Esophagus squamous epithelium (tissue), 5 donors: ENCODE measurements at places on chromosomes 11 and 22.

DNA sequence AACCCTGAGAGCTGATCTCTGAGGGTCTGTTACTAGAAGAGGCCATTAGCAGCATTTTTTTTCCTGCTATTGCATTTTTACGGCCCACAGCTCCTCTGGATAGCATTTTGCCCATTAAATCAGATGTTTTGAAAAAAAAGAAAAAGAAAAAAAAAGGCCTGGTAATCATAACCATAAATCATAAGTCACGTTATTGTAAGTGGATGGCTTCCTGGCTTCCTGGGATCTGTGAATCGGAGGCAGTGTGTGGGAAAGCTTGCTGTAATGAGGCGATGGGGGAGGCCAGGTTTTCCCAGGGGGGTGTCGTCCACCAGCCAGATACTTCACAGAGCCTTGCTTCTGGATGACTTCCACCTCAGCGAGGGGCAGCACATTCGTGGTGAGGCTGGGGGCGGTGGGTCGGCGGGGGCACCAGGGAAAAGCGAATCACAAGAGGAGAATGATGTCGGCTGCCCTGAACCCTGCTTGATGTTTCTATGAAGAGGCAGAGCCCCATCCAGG is 106.5 kb upstream of the SYT13 start:
- no peak for DNase-seq

- no peak for DNase-seq
These were observed 301.3 kb downstream of the DDX10 start for GRCh38 chr11:108966206-108966605.

GRCh38 chr22:21455334-21456089 is 11.7 kb upstream of the TMEM191C start:
- DNase-seq: no peak

GRCh38 chr11:68870470-68870869 is 28.8 kb upstream of the CPT1A start:
- DNase-seq: no peak

GRCh38 chr22:45889093-45889538 is 87.8 kb downstream of the WNT7B start:
- no peak for DNase-seq

DNA sequence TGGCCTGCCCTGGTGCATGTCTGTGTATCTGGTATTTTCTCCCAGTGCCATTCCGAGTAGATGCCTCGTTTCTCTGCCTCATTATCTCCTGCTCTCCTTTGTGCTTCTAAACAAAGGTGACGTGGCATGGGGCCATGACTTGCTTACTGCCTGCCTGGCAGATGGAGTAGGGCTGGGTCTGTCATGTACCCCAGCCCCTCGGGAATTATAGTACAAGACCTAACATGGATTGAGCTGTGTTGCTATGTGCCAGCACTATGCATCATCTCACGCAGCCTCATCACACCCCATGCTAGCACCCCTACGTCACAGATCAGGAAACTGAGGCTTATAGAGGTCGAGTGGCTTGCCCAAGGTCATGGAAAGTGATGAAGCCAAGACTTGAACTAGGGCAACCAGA is 88.1 kb downstream of the GALNT18 start:
- DNase-seq: no peak

DNA sequence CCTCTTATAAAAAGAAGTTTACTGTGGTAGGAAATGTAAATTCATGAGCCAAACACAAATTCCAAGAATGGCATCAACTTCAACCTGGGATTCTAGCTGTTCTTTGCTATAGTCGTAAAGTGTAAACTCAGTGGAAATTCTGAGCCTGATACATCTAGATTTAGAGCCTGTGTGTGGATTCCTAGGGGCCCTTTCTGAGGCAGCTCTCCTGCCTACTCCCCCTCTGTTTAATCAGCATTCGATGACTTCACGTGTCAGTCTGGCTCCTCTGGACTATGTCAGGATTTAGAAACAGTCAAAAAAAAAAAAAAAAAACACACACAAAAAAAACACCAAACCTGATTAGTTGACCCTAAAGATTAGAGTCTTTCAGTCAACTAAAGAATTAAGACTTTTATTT is 93.1 kb upstream of the SC5D start:
- no peak for DNase-seq

GRCh38 chr11:76276781-76277155 is 70.5 kb upstream of the WNT11 start:
- no peak for DNase-seq

DNA sequence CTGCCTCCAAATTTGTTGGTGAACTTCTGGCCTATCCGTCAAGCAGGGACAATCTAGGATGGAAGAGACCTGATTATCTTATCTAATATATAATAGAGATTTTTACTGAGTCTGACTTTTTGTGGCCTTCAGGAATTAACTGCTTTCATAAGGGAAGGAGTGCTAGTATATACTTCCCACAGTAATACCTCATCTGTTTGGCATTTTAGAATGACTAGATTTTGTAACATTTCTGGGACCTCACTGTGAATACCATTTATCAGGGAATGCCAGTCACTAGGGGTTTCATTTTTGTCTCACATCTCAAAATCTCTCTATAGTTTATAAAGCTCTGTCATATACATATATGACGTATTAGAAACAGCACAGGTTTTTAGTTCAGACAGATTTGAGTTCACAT is 114.3 kb downstream of the INSC start:
- no peak for DNase-seq

DNA sequence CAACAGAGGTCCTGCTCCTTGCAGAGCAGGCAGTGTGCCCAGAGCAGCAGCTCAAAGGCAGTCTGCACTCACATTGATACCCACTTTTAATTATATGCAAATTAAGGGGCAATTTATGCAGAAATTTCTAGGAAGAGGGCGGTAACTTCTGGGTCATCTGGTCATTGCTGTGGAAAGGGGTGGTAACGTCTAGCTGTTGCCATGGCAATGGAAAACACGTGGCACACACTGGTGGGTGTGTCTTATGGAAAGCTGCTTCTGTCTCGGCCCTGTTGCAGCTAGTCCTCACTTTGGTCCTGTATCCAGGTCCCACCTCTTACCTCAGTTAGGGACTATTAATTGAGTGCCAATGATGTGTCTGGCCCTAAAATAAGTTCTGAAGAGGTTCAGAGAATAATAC is 36.8 kb downstream of the BARX2 start:
- no peak for DNase-seq

- no peak for DNase-seq
These were observed 14.2 kb upstream of the VSIG10L2 start for GRCh38 chr11:125931668-125932067.

DNA sequence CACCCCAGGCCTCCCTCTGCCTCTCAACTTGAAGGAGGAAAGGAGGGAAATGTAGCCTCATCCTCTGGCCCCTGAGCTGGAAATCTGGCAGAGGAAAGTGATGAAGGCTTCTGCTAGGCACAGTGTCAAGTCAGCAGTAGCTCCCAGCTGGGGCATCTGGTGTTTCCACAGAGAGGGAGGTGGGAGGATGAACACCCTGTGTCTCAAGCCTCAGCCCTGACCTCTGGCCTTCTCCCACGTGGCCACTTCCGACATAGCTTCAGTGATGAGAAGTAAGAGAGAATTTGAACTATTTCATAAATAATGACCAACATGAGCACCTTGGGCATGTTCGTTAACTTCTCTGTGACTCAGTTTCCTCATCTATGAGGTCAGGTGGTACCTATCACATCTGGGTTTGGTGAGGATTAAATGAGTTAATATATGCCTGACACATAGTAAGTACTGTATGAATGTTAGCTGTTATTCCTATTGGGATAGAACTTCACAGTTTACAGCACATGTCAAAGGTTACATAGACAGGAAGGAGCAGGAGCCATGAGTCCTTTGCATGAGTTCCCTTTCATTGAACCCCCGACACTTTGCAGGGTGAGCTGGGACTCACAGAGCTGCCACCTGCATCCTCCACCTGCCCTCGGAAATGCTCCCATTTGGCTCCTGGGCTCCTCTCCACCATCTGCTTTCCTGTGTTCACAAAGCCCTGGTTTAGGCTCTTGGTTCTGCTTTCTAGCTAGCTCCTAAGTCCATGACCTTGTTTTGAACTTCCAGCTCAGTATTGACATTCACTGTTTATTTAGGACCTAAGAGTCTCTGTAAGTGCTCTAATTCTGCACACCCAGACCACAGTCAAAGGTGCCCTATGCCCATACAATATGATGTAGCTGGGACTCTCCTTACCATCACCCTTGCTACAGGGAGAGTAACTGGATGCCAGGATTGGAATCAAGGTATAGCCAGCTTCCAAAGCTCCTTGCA is 61.7 kb downstream of the CSNK2A3 start:
- no peak for DNase-seq

DNA sequence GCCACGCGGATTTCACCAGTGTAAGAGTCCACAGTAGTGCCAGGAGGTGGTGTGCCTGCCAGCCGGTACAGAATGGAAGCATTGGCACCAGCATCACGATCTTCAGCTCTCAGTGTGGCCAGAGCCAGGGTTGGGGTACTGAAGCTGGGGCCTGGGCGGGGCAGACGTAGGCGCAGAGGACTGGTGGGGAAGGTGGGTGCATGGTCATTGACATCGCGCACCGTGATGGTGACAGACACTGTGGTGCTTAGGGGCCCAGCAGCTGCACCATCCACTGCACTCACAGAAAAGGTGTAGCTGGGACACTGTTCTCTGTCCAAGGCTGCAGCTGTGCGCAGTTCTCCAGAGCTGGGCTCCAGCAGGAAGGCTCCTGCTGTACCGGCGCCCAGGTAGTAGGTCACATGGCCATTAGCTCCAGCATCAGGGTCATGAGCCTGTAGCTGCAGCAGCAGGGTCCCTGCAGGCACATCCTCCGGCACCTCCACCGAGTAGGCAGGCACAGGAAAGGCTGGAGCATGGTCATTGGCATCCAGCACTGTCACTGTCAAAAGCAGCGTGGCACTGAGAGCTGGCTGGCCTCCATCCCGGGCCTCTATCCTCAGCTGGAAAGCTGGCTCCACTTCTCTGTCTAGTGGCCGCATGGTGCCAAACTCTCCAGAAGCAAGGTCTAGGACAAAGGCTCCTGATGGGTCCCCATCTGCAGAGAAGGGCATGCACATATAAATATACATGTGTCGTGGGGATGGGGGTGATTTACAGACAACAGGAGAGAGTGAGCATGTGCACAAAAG is 7.9 kb upstream of the TPP1 start:
- no peak for DNase-seq

- DNase-seq: no peak
These were observed 904 bp downstream of the SLC35F2 start for GRCh38 chr11:107857550-107858216.

DNA sequence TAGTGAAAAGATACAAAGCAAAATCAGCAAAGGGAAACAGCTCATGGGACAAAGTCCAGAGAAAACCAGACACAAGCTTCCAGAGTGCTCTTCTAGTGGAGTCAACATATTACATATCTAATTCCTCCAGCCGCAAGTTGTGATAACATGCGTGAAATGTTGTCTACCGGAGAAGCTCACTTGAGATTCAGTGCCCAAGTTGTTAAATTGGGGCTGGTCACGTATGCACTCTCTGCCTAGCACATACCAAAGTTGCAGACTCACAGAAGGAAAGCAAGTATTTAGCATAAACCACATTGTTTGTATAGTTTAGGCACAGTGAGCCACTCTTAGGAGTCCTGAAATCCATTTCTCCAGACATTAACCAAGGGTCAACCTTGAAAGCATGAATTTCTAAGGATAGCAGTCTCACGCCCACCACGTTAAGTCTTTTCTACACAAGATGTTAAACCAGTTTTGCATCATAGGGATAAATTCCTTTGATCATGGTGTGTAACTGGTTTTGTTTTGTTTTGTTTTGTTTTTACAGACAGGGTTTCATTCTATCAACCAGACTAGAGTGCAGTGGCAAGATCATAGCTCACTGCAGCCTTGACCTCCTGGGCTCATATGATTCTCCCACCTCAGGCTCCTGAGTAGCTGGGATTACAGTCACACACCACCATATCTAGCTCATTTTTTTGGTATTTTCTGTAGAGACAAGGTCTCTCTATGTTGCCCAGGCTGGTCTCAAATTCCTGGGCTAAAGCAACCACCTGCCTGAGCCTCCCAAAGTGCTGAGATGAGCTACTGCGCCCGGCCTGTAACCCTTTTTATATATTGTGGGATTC is 39.5 kb upstream of the EP300 start:
- no peak for DNase-seq

- DNase-seq: no peak
These were observed 28.6 kb downstream of the MARK2 start for GRCh38 chr11:63867511-63867910.

- DNase-seq: no peak
These were observed at the start of gene CDC42EP1 for GRCh38 chr22:37559901-37560607. TSS of gene CDC42EP1 (plus strand) at chr22:37560480. CDS start at chr22:37566350, 5,870 bp downstream.

DNA sequence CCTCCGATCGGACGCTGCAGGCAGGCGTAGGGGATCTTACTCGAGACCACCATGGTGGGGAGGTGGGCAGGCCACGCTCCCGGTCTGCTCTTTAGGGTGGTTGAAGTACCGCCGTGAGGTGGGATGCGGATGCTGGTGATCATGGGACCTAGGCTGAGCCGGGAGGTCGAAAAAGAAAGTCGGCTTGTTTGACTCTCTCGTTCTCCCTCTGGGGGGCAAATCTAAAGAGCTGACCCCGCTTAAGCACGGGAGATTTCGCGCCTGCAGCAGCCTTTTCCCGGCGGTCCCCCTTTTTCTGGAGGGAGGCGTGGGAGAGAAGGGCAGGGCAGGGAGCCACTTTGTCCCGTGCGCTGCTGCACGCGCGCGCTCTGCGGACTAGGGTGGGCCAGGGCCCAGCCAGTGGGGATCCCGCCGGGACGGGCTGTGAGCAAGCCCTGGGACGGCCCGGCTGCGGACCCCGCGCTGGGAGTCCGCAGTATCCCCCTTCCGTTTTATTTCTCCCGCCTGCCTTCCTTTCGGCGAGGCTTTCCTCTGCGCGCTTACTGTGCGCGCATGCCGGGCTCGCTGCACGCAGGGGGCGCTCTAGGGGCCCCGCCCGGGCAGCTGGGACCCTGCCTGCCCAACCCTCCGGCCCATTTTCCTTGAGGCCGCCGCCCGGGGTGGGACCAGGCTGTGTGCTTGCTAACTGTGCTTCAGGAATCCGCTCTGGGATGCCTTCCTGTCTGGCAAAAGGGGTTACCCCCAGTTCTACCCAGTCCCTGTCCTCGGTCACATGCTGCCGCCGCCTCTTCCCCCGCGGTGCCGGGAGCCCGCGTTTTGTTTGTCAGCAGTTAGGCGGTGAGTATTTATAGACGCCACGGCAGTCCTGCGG is 81.0 kb downstream of the PRR5L start:
- DNase-seq: no peak

- DNase-seq: no peak
These were observed 453.4 kb downstream of the TBC1D22A start for GRCh38 chr22:47215851-47216250.

- DNase-seq: no peak
These were observed 17.1 kb upstream of the SYTL2 start for GRCh38 chr11:85827748-85828639.

DNA sequence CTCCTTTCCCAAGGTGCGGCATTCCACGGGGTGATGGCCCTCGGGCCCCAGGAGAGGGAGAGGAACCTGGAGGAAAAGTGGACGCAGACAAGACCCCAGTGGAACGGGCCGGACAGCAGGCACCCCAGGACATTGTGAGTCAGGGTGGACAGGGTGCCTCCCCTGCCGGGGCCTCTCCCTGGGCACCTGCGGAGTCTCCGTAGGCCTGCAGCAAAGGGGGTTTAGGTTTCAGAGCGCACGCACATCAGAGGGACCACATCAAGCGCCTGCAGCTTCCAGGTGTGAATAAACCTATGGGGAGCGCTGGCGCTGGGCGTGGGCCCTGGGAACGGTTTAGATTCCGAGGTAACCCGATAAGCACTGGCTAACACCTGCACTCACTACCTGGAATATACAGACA is 22.7 kb upstream of the FGF19 start:
- no peak for DNase-seq
